AG10803 (cell line): ENCODE measurements at places on chromosomes 5 and 9.

DNA sequence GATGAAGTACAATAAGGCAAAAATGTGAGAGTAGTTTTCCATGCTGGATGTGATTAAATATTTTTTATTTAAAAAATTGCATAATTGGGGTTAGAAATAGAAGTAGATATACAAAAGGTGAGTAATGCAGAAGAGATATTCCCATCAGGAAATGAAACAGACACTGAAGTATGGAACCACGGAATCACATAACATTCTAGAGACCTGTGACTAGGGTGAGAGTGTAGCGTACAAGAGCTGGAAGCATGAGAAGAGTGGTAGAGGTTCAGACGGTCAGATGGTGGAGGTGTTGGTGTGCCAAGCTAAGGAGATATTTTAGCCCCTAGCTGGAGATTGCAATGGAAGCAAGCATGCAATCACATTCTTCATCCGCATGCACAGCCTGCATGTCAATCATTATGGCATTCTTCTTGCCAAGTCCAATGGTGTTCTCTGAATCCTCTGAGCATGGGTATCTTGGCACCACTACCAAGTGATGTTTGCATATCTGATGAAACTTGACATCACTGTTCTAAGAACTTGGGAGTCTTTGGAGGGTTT lies 587.8 kb downstream of the PSAT1 start:
- DNase-seq = peak; percentile 11

DNA sequence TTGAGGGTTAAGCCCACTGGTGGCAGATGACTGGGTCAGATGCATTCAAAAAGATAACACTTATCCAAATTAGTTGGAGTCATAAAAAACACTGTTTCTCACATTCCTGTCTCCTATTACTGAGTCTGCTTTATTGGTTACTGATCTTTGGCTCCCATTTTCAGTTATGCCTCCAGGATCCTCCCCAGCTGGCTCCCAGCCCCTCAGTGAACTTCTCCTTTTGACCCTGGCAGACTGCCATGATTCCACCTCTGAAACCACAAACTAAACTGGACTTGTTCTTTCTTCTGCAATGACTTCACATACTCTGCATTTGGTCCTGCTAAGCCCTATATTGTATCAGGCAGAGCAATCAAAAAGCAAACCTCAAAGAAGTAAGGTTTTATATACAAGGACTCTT lies 860.8 kb upstream of the DMAC1 start:
- no peak for DNase-seq

GRCh38 chr5:73625944-73626811 lies at the start of gene ARHGEF28:
TSS of gene ARHGEF28 (plus strand) at chr5:73626196. CDS start at chr5:73684852, 58,656 bp downstream.
- DNase-seq = peak; percentile 42

- DNase-seq = no peak
Measured at GRCh38 chr9:128163523-128164306, 3.6 kb downstream of the BBLN start.

DNA sequence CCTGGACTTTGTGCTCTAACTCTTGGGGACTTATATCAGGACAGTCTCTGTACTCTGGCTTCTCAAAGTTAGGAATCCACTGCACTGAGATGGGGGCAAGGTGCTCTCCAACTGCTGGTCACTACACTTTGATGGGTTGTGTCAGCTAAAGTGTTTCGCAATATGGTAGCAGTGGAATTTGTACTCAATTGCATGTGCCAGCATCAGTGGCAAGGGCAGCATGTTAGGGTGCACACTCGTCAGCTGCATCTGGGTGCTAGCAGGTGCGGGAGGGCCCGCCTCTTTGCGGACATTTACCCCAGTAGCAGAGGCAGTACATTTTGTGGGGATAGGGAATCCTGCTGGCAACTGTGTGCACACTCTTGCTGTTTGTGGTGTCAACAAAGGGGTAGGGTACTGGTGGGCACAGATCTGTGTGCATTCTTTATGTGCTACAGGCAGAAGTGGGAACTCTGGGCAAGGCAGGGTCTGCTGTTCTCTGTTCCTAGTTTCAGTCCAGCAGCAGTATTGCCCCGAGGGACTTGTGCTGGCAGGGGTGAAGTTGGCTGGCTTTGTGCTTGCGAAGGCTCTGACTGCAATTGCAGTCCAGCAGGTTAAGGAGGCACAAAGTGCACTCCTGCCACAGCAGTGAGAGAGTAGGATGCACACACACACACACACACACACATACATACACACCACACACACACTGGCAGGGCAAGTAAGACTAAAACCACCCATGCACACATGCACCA lies 924.8 kb upstream of the CDH9 start:
- DNase-seq = no peak

DNA sequence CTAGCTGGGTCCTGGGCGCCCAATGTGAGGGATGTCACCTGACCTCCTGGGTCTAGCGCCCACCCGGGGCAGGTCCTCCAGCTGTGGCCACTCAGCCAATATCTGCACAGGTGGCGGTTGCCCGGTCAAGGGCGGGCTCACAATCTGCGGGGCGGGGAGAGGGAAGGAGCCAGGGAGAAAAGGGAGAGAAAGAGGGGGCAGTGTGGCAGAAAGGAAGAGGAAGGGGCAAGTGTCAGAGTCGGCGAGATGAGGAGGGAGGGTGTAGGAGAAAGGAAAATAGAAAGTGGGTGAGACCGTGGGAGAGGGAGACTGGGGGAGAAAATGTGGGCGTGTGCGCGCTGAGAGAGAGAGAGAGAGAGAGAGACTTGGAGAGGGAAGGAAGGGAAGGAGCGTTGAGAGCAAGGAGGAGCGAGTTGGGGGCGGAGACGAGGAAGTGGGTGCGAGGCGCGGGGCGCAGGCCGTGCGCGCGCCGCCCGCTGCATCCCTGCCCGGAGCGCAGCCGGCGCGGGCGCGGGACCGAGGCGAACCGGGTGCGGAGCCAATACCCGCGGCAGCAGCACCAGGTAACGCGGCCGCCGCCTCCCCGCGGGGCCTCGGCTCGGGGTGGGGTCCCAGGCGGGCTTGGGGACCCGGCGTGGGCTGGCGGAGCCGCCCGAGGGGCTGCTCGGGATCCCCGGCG lies at the start of gene HRH2:
TSS of gene HRH2 (plus strand) at position 479 of the 679 bp plus-strand sequence. CDS start 25,163 bp downstream, outside the sequence.
- DNase-seq = no peak

GRCh38 chr9:135463140-135463539 lies 16.4 kb upstream of the PPP1R26 start:
- DNase-seq = peak; percentile 18

- DNase-seq = peak; percentile 20
Measured at GRCh38 chr5:108481355-108481931, 99.5 kb upstream of the FBXL17 start.

DNA sequence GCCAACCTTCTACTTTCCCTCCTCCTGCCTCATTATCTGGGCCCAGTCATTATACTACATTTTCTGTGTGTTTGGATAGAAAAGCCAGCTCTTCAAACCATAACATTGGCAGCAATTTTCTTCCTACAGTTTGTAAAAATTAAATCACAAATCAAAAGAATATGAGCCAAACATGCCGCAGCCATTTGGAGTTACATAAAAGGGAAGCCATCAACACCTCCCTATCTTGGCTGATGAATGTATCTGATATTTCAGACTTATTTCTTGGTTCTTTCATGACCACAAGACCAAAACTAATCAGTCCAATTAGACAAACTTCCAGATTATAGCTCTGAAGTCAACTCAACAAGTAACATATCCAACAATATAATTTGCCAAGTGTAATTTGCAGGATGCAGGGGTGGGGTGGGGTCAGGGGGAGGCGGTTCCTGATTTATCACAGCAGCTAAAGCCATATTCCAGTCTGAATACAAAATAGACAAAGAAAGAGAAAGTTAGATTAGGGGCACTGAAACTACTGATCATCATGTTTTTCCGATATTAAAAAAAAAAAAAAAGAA lies 89.4 kb upstream of the CNTLN start:
- no peak for DNase-seq

GRCh38 chr5:76083555-76084495 lies 642 bp downstream of the SV2C start:
- DNase-seq = no peak

- no peak for DNase-seq
Measured at GRCh38 chr9:112542593-112543292, 56.1 kb downstream of the KIAA1958 start.

- DNase-seq = no peak
Measured at GRCh38 chr5:165057145-165057544, 1551.7 kb downstream of the MAT2B start.
